HEK293T (cell line): ENCODE measurements at places on chromosomes 12 and 14.

GRCh38 chr14:95508377-95508776 is 8.1 kb downstream of the SYNE3 start:
- DNase-seq = no peak

- no peak for DNase-seq
Observed at GRCh38 chr14:106039400-106039799, 513.0 kb downstream of the TMEM121 start.

DNA sequence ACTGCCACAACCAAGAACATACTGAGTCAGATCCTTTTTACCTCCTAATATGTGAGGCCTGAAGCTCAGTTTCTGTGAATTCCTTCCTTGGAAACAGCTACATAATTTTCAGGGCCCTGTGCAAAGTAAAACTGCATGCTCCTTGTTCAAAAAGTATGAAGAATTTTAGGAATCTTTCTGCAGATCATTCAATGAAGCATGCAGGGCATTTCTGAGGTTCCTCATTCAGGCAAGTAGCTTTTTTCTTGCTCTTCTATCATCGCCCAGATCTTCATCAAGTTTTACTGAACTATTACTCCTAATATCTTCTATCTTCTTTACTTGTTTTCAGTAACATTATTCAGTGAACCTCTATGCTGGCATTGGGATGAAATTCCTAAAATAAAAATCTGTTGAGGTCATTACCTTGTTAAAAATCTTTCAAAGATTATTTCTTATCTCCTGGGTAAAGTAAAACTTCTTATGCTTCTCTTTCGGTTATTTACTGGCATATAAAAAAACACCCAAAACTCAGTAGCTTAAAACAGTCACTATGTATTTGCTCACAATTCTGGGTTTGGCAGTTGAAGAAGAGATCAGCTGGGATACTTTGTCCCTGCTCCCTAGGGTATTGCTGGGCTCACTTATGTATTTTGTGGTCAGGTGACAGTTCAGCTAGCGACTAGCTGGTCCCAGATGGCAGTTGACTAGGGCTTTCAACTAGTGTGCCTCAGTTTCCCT is 42.6 kb upstream of the KRR1 start:
- DNase-seq = no peak

- DNase-seq = no peak
Observed at GRCh38 chr12:111978545-111978944, 34.4 kb downstream of the TMEM116 start.

- peak; percentile 18 for DNase-seq
Observed at GRCh38 chr14:39491134-39491571, 58.9 kb upstream of the FBXO33 start.

DNA sequence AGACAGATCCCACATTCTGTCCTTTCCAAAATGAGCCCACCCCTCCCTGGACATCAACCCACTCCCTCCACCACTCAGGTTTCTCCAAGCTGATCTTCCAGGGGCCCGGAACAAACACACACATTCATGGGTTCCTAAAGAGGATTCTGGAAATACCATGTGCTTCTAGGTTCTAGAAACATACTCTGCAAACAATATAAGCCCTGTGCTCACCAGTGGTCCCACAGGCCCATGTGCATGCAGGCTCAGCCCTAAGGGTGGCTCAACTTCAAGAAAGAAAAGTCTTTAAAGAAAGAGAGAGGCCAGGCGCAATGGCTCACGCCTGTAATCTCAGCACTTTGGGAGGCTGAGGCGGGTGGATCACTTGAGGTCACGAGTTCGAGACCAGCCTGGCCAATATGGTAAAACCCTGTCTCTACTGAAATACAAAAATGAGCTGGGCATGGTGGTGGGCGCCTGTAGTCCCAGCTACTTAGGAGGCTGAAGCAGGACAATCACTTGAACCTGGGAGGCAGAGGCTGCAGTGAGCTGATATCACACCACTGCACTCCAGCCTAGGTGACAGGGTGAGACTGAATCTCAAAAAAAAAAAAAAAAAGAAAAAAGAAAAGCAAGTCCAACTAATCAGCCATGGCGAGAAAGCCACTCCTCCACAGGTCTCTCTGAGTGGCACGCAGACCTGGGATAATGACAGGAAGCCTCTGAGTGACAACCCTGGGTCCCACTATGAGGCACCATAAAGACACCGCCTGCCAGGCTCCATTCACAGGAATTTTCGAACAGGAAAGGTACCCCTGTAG is 59.5 kb upstream of the PNMA1 start:
- no peak for DNase-seq

DNA sequence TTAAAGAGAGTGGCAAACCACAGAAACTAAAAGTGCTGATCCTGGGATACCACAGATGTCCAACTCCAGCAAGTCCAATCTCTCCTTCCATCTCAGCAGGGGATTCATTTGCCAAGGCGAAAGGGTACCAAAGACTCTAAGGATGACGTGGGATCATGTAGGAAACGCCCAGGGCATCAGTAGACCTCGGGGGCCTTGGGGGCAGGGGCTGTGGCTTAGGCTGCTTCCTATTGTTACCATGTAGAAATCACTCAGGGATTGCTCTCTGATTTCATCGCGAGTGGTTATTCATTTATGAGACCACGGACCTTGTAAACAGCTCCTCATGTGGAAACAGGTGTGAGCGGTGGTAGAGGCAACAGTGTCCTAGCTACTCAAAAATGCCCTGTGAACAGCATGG is 149.3 kb upstream of the FKBP4 start:
- no peak for DNase-seq

DNA sequence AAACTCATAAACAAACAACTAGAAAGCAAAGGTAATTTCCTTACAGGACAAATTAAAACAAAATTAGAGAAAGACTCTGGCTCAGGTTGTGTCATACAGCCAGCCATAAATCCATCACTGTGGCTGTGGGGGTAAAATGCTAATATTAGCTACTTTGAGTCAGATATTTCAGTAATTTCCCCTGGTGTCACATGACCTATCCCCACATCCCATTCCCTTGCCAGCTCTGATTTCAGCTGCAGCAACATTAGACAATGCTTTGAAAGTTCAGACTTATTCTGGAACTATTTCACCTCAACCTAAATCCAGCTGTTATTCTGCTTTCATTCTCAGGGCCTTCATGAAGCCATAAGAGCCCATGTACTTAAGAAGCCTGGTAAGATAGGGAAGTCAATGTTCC is 55.3 kb downstream of the RPL10L start:
- no peak for DNase-seq

GRCh38 chr12:53699678-53700025 is 23.8 kb upstream of the ATP5MC2 start:
- DNase-seq = no peak

- DNase-seq = no peak
Observed at GRCh38 chr14:75566321-75566720, 12.1 kb upstream of the FLVCR2 start.

DNA sequence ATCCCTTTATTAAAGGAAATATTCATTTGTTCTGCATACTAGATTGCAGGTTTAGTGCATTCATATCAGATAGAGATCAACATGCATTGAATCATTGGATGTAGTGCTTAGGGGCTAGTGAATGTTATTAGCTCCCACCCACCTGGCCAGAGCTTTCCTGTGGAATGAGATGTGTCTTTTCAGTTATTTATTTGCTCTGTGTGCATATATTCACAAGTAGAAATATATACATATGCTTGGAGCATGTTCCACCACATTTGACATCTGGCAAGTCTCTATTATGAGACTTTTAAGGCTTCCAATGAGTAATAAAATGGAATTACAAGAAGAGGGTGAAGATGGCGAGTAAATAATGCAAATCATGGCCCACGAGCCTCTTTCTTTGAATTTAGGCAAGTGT is 180.0 kb upstream of the LMO3 start:
- no peak for DNase-seq

DNA sequence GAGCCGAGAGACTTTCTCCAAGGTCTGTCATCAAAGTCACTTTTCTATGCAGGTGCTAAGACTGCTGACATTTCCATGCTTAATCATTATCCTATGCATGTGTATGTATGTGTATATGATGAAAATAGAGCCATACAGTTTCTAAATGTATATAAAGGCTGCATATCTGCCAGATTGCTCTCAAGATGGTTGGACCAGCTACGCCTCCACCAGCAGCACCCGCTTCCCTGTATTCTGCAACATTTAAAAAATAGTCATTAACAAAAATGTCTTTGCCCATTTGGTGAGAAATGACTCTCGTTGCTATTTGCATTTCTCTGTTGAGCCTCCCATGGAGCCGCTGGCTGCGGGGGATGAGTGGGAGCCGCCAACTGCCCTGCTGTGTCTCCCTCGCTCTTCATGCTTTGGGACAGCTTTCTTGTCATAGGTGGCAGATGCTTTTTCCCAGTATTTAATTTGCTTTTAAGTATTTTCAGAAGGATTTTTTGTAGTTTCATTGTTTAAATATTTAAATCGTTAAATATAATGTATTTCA is 54.7 kb downstream of the DYNC1H1 start:
- DNase-seq = no peak

- DNase-seq = peak; percentile 11
Observed at GRCh38 chr14:88791629-88792472, 902 bp downstream of the EML5 start.

DNA sequence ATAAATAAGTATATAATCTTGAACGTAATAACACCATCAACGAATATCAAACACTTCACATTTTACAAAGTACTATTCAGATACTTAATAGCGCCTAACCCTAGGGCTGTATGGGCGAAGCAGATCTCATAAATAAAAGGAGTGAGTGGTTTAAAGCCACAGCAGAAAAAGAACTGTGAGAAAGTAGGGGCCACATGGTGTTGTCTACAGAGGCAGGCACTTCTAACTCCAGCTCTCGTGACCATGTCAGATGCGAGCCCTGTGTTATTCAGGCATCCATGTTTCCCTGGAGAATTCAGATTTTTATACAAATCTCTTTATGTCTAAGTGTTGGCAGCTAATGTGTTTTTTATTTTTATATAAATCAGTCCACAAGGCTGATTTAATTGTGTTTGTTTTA is 212.2 kb downstream of the FBXL14 start:
- no peak for DNase-seq

DNA sequence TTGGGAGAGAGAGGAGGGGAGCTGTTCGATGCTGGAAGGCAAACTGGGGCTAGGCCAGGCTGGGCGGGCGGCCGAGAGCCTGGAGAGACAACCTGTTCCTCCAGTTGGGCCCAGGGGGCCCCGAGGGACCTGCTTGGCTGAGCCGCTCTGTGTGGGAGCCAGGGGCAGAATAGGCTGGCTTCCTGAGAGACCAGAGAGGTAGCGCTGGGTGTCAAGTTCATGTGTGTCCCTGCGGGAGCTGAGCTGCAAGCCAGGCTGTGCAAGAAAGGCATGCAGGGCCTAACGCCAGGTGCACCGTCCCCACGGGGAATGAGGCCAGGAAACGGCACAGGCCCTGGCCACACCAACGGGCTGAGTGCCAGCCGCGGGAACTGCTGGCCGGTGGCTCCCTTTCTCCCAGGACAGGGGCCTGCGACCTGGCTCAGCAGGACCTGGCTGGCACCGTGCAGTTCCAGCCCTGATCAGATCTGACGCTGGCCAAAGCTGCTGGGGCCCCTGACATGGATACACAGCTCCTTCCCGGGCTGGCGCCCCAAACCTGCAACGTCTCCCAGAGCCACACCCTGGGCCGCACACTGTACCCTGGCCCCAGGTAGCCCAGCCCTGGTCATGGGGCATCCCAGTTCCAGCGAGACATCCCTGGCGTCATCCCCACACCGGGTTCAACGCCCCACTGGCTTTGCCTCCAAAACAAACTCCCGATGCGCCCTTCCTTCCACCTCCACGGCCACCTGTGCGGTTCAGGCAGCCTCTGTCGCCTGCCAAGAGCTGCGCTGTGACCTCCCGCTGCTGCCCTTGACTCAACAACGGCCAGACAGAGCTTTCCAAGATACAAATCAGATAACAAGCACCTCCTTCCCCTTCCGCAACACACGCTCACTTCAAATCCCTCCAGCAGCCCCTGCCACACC is 65.0 kb downstream of the RFLNA start:
- no peak for DNase-seq

DNA sequence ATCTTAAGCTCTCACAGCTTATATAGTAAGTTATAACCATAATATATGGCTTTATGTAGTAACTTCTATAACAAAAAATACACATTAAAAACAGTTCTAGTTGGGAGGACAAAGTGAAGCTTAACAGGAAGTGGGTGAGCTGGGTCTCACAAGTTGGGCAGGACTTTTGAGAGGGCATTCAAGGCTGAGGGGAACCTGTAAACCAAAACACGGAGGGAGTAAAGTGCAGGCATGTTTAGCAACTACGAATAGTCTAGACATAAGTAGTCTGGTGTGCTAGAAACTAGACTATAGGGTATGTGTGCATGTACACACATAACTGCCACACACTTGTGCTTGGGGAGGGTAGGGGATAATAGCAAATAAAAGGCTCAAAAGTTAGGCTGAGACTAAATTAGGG is 14.2 kb upstream of the NEK9 start:
- DNase-seq = no peak

- DNase-seq = peak; percentile 85
Observed at GRCh38 chr14:104650057-104650980, 39.1 kb upstream of the INF2 start.

DNA sequence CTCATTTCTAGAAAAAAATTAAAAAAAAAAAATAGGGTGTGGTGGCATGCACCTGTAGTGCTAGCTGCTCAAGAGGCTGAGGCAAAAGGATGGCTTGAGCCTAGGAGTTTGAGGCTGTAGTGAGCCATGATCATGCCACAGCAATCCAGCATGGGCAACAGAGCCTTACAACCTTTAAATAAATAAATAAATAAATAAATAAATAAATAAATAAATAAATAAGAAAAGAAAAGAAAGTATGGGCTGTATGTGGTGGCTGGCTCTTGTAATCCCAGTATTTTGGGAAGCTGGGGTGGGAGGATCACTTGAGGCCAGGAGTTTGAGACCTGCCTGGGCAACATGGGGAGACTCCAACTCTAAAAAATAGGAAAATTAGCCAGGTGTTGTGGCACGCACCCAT is 308.2 kb downstream of the ACSS3 start:
- no peak for DNase-seq

GRCh38 chr12:79366374-79366773 is 324.4 kb downstream of the PAWR start:
- peak; percentile 16 for DNase-seq

- DNase-seq = peak; percentile 46
Observed at GRCh38 chr12:39990122-39991101, 115.5 kb downstream of the SLC2A13 start.

DNA sequence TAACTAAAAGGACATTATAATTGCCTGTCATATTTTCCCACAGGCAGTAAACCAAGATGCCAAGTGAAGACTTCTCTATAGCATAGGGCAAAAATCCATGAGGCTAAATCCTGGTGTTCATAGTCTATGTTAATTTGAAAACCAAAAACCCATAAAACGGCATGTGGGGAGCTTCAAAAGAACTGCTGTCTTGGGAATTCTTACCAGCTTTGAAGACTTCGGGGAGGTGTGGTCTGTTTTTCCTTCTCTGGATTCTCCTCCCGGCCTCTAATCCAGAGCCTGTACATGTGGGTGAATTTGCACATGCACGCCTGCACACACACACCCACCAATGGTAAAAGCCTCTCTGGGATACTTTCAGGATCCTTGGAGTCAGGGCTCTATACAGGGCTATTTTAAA is 61.9 kb upstream of the IFNG-AS1 start:
- DNase-seq = no peak

DNA sequence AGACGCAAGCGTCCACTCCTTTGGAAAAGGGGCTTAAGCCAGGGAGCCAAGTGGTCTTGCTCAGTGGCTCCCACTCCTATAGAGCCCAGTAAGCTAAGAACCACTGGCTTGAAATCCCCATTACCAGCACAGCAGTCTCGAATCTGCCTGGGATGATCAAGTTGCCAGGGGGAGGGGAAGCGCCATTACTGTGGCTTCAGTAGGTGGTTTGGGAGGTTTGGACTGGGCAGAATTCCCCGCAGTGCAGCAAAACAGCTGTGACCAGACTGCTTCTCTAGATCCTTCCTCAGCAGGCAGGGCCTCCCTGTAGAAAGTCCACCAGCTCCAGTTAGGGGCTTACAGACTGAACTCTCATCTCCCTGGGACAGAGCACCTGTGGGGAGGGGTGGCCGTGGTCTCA is 115.4 kb downstream of the TMEM117 start:
- DNase-seq = no peak
